ENCODE measurements at places on chromosomes 3 and 15.

DNA sequence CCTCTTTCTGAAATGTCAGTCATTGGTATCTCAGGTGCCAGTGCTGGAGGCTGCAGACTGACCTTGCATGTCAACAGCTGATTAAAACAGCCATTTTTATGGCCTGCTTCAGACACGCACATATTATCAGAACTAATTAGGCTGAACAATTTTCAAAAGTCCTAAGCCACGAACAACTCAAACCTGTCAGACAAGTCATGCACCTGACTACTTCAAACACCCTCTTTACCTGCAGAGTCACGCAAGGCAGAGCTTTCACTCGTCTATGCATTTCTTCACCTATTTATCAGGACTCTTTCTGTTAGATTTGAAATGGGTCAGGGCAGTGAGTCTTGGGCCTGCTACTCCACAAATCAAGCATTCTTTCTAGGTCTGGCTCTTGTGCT lies 26.7 kb downstream of the CLK3 start:
- DNase-seq: no peak

- DNase-seq: peak; percentile 45
Measured at GRCh38 chr15:65914386-65914785, 45.1 kb downstream of the RAB11A start.

DNA sequence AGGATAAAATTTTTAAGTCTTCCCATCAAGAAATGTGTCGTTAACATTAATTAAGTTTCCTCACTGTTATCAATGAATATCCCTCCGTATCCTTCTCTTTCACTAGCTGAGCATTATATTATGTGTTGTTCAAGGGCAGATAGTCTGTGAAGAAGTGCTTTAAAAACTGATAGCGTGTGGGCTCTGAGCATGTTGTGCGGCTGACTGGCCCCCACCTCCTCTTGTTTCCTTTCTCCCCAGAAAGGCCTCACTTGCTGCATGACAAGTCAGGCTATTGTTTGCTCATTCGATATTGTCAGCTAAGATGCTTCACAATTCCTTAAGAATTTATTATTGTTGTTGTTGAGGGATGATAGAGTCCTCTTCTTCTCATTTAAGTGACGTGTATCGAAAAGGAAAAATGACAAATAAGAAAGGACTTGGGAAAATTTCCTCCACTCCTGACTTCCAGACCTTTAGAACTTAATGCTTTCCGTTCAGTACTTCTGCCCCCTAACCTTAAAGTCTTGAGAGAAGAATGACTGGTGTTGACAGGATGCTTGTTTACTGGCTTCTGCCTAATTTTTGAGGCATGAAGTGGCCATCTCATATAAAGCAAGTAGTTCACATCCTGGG lies 298.3 kb downstream of the LPP start:
- no peak for DNase-seq

DNA sequence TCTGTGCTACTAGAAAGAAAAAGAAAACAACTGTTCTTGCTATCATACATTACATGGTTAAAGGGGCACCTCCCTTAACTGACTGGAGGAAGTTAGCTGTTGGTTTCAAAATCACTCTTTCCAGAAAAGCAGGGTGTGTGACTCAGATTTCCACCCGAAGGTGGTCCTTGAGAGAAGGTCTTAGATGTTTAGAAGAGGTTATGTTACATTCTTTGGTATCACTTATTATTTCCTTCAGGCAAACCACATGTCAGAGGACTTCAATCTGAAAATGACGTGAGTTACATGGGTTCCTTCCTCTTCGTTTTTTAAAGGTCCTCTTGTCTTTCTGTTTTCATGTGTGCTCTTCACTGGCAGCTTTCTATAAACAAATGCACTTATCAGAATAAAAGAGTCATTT lies 307.9 kb upstream of the CBLB start:
- DNase-seq: no peak

- DNase-seq: no peak
Measured at GRCh38 chr15:98009169-98009568, 48.7 kb downstream of the ARRDC4 start.

GRCh38 chr3:27166888-27167287 lies 202.3 kb downstream of the NEK10 start:
- DNase-seq: no peak

DNA sequence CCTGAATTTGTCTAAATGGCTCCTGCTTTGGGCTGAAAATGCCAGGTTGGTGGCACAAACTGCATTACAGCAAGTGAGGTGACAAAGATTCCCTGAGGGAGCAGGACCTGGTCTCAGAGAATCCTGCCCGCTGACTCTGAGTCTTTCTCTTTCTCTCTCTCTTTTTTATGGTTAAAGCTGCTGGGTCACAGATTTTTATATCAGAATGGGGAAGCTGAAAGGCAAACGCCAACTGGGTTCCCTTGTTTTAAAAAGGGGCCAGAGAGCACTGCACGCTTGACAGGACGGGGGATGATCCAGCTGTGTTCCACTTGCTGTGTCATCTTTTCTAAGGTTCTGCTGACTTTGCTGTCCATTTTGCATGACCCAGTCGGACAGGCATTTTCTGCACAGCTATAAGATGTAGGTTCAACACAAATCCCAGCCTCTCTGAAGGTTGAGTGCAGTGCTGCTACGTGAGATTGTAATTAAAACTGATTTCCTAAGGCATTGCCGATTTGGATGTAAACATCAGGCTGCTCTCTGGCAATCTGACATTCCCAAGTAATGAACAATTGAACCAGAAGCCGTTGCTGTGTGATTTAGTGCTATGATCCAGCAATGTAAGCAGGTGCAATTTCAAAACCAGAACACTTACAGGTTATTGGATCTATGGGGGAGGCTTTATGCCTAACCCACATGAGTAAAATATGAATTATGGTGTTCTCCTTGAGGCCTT lies 25.8 kb downstream of the ARHGEF3 start:
- no peak for DNase-seq

DNA sequence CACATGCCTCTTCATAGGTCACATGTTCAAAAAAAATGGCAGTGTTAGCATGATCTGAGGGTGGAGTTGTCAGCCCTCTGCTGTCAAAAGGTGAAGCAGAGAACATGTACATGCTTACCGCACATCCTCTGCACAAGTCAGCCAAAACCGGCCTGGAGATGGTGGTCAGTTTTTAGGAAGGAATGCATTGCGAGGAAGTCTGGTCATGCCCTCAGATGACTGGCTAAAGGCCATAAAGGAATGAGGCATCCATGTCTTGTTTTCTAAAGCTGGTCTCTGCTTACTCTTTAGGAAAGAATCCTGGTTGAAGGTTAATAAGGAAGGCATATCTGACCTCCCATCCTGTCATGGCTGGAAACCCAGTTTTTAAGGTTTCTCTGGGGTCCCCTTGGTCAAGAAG lies 292.0 kb upstream of the CCDC54 start:
- no peak for DNase-seq

DNA sequence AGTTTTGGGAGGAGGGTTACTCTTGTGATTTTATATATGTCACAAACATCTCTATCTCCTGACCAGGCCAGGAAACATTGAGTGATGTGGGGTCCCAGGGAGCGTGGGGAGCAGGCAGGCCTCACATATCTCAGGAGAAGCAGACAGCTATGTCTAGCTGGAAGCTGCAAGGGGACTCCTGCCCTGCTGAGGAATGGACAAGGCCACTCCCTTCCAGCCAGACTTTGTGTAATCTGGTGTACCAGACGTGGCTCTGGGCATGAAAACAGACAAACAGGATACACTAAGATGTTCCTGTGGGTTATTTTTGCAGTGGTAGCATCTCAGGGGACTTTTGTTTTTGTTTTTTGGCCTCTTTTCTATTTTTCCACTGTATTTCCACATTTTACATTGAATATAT lies 23.2 kb downstream of the CYP8B1 start:
- peak; percentile 72 for DNase-seq

DNA sequence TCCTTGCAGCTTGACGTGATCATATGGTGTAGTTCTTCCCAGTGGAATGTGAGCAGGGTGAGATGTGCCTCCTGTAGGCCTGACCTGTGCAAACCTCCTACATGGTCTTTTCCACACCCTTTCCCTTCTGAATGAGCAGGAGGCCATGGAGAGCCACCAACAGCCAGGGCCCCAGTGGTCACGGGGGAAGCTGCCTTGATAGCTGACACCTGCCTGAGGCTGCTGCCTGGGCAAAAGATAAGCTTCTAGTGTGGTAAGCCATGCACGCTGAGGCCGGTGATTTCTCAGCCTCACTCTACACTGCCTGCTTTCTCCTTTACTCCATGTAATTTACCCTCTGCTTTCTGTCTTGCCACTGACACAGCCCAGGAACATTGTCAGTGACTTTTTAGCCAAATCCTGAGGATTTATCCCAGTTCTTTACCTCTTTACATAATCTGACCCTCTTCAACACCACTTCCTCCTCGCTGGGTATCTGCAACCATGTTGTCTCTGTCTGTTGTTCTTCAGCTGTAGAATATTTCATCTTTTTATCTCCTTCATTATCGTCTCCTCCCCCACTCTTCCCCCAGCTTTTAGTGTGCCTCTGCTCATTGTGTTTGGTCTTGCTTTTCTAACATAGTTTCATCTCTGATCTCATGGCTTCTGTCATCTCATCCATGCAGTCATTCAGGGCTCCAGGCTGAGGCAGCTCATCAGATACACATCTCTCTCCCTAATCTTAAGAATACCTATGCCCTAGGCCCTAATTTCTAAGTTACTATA lies 11.2 kb upstream of the KBTBD12 start:
- DNase-seq: no peak

DNA sequence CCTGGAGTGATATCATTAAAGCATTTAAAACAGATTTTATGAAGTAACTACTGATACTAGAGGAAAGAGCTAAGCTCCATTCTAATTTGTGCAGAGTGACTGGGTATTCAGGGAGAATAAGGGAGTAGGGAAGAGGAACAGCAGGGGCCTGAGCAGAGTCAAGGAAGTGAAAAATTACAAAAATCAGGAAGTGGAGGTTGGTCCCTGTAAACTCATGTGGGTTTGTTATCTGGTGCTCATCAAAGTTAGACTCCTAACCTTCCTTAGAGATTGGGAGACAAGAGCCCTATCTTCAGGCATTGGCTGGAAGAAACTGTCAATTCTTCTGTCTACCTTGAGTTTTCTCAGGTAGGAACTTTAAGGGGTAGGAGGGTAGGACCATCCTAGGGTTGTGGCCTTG lies 82.5 kb downstream of the NEK11 start:
- no peak for DNase-seq

DNA sequence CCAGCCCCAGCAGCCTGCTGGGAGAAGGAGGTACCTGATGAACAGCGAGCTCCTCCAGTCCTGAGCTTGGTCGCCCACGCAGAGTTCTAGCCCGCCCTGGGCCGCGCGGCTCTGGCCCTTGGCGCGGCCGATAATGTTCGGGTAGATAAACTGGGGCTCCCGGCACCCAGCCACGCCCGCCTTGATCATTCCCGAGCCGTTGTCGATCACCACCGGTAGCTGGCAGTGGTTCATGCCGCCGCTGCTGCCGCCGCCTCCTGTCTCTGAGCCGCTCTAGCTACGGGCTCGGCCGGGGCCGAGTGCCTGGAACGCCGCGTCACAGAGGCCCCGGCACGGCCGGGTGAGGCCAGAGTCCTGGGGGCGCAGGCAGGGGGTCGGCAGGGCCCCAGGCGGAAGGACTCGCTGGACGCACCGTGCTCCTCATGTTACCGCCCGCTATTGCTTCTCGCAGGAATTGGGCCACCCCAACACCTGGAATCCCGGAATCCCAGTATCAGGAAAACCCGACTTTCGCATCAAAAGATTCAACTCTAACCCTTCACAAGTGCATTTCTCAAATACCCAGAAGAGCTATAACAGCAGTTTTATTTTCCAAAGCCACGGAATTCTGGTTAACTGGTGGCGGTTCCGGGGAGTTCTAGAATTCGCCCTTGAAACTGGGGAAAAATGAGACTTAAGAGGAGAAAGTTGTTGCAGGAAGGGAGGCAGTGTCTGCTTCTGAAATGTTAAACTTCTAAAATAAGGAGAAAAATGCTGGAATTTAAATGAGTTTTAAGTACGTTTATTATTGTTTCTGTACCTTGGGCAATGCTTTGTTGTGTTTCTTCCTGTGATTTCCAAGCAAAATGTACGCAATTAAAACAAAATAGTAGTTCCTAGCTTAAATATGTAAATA lies at the start of gene ACTRT3:
ACTRT3 (minus strand) TSS at position 275 of the 895 bp plus-strand sequence; CDS start at position 234, 41 bp downstream.
- DNase-seq: peak; percentile 93

GRCh38 chr3:133607816-133608215 lies 34.3 kb downstream of the CDV3 start:
- DNase-seq: no peak

Data from islet precursor cell (in vitro differentiated cells).